ENCODE measurements at places on chromosomes 4 and X.

GRCh38 chrX:1582686-1583437, 8.5 kb upstream of the AKAP17A start:
- DNase-seq = peak; percentile 26

GRCh38 chr4:8188743-8189550, 10.1 kb upstream of the SH3TC1 start:
- DNase-seq = no peak

- no peak for DNase-seq
These were observed 1.4 kb upstream of the ARHGAP6 start for GRCh38 chrX:11666952-11667685.

DNA sequence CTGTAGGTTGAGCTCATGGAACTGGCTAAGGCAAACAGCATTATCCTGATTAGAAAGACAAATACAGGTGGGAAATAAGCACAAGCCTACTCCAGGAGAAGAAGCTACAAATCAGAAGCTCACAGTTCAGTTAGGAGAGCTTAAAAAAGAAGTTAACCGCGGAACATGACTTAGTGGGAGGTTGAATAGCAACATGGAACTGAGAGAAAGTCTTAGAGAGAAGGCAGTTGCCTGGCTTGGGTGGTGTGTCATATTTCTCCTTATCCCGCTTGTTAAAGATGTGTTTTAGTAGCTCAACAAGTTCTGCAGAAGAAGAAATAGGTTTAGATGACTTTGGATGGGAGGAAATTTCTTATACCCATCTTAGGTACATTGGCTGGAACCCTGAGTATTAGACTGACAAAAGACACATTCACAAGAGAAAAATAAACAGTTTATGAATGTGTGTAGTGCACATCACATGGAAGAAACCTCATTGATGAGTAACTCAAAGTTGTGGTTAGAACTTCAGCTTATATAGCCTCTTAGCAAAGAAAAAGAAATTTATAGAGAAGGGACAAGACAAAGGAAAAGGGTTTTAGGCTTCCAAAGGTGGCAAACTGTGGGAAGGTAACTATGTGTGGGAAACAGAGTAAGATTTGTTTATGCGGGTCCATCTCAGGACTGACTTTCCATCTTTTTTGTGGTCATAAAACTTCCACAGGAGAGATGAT, 37.4 kb upstream of the RXFP1 start:
- peak; percentile 22 for DNase-seq

DNA sequence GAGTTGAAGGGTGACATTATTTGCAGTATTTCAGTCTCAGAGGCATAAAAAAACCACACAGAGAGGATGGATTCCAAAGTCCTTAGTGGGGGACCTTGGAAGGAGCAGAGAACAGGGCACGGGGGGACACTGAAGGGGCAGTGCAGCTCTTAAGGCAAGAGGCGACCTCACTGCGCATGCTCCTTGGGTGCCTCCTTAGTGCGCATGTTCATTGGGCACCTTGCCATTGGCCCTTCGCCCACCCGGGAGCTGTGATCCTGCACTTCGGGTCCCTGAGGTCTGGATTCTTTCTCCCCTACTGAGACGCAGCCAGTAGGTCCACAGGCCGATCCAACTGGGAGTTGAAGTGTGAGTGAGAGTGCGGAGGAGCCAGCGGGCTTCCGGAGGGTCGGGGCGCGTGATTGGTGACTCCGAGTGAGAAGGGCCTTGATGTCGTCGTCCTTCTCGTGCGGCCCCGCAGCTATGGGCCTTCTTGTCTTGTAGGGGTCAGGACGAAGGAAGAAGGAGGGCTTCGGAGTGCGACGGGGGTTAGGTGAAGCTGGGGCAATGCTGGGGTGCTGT, at the start of gene XAGE5:
TSS of gene XAGE5 (plus strand) at position 223 of the 561 bp plus-strand sequence. CDS start 1,280 bp downstream, outside the sequence.
- DNase-seq = no peak

DNA sequence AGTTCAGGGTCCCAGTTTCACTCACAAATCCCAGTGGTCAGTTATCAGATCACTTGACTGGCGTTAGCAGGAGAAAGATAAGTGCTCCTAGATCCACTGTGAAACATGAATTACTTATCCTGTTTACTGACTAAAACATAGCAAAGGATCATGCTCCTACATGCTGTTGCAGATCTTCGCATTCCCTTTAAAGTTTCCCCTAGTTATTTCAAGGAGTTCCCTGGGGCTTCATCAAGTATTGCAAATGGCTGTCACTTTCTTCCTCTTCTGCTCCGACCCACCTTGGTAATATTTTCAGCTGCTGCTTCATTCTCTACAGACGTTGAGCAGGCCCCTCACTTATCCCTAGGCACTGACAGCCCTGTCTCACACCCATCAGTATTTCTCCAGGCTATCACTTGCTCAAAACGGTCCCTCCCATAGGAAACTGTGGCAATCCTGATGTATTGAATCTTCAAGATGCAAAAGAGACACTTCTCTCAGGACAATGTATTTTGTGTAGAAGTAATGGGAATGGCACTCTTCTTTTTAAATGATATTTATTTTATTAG, 466.0 kb downstream of the INPP4B start:
- no peak for DNase-seq

DNA sequence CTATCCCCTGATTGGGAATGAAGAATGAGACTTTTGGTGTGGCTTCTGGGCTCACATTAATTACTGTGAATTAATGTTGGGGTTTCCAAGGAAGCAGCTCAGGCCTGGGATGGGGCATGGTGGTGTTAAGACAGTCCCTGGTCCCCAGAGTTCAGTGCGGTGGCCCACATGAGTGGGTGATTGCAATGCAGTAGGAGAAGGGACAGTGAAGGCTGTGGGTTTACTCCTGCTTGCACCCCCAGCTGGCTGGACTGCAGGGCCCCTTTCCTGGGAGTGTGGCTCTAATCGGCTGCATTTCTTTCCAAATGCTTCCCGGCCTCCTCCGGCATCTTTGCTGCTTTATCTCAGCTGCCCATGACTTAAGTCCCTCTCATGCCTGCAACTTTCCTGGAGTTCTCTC, 28.2 kb upstream of the GPR78 start:
- DNase-seq = no peak

- DNase-seq = no peak
These were observed 29.8 kb downstream of the IQCM start for GRCh38 chr4:149785696-149786431.

DNA sequence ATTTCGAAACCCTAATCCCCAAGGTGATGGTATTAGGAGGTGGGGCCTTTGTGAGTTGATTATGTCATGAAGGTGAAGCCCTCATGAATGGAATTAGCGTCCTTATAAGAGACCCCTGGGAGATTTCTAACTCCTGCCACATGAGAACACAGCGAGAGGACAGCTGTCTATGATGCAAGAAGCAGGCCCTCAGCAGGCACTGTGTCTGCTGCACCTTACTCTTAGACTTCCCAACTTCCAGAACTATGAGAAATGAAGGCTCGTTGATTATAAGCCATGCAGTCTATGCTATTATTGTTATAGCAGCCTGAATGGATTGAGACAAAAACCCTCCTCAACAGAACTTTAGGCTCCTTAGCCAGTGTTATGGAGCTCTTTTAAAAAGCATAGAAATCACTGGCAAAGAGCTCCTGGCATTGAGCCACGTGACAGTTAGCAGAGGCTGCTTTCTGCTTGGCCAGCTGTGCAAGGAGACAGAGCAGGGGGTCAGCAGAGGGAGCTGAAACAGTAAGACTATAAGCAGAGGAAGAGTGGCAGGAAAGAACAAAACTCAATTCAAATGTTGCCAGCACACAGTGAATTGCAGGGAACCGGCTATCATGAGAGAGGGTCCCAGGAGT, 219.2 kb upstream of the FAT1 start:
- peak; percentile 43 for DNase-seq

DNA sequence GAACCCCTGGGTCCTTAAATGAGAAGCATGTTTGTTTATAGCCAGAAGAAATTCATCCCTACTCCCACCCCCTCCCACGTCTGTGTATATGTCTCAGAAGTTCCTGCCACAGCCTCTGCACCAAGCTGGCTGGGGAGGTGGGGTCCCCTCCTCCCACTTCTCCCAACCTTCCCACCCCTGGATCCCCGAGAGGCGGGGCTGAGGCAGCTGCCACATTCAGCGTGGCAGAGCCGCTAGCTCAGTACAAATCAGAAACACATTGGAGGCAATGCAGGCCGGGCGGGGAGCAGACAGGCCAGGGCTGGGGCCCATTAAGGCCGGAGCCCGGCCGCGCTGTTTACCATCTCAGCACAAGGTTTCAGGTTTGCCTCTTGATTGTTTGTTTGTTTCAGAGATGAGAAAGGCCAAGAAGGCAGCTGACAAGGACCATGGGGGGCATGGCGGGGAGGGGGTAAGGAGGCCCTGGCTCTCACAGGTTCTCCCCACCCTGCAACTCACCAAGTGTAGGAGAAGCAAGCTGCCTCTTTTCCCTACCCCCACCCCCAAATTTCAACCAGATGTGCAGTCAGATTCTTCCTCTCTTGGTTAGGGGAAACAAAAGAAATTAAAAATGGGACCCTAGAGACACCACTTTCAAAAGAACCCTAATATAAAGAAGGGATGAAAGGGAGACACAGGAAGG, 22.3 kb downstream of the PJA1 start:
- DNase-seq = no peak

GRCh38 chrX:74779175-74779574, 146.1 kb downstream of the NEXMIF start:
- DNase-seq = no peak

- DNase-seq = no peak
These were observed 36.8 kb downstream of the RAP1GDS1 start for GRCh38 chr4:98298022-98298421.

GRCh38 chrX:103722505-103722904, 11.8 kb downstream of the TMEM31 start:
- DNase-seq = peak; percentile 54

- peak; percentile 14 for DNase-seq
These were observed 18.4 kb upstream of the ACE2 start for GRCh38 chrX:15619053-15619755.

DNA sequence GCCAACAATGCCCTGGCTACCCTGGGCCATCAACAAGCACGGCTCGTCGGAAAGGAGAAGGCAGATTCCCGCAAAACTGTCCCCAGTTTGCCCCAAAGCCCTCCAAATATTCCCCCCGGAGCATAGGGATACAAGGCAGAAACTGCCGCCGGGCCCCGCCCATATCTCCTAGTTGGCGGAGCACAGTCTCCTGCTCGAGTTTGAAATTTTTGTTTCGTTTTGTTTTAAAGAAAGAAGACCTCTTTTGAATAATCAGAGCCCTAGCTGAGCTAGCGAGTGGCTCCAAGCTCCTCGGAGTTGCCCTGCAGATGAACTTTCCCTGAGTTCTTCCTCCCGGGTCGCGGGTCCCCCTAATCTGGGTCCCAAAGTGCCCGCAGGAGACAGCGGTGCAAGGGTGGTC, 138.1 kb upstream of the ZIC3 start:
- no peak for DNase-seq

DNA sequence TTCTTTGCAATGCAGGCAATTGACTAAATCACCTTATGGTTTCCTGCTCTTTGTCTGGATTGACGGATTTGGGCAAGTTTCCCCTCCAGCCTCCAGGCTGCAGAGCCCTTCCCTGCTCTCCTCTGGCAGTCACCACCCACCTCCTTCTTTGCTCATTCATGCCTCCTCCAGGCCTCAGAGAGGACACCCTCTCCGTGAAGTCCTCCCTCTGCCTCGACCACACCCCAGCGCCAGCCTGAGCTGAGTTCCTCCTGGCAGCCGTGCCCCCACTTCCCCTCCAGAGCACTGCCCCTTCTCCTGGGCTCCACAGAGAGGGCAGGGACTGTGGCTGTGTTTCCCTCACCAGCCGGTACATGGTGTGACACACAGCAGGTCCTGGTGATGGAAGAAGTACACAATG, 53.7 kb downstream of the DCTD start:
- no peak for DNase-seq

DNA sequence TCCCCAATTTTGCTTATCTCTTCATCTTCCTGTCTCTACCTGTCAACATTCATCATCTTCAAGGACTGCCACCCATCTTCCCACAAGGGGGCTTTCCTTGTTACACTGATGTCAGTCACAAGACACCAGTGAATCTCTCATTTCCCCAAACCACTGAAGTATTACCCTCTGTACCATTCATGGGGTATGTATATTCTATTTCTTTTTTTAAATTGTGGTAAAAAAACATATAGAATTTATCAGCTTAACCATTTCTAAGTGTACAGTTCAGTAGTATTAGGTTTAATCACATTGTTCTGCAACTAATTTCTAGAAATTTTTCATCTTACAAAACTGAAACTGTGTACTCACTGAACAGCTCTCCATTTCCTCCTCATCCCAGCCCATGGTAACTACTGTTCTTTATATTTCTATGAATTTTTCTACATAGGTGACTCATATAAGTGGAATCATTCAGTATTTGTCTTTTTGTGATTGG, 98.6 kb downstream of the LARP7 start:
- DNase-seq = peak; percentile 7

GRCh38 chrX:135477576-135477975, 42.9 kb upstream of the INTS6L start:
- peak; percentile 66 for DNase-seq

GRCh38 chr4:34108391-34108790, 2135.9 kb downstream of the ARAP2 start:
- DNase-seq = peak; percentile 68

GRCh38 chr4:181968371-181968770, 274.8 kb upstream of the TENM3 start:
- peak; percentile 76 for DNase-seq

DNA sequence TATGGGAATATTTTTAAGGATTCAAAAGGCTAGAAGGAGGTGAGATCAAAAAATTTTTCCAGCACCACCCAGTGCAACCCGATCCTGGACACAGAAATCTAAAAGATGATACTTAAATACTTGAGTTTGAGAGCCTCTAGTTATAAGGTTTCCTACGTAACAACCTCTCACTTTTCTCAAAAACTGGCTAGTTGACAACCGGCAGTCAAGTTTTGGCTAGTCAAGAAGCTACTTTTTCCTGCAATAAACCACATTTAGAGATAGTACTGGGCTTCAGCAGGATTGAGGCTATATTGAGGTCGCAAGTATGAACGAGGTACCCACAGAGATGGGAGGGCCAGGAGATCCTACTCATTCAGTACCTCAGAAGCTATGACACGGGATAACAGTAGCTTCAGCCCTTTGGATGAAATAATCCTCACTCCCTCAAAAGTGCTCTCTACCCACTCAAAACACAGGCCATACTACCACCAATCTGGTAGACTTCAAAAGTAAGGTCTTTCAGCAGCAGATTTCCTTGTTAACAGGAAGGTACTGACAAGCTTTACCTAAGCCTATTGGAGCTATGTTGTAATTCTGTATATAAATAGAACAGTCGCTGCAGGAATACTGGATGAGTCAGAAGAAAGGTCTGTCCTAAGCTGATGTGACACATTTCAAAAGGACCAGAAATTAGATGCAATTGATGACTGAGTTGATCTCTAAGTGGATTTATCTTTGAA, 1.5 kb upstream of the TSPAN5 start:
- peak; percentile 58 for DNase-seq

GRCh38 chr4:184959786-184960185, 58.5 kb upstream of the HELT start:
- DNase-seq = peak; percentile 20

DNA sequence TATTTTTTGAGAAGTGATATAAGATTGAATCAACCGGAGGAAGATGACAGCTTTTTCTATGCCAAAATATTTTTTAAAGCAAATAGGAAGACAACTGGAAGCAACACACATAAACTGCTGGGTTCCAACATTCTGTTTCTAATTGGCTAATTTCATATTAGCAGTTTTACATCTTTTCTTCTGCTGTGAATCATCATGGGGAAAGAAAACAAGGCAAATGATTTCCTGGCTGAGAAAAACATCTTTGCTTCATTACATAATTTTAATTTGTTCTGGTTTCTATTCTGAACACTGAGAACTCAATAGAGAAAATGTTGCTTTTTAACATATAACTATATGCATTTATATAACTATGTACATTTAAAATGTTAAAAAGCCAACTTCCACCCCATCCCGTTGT, 2518.5 kb downstream of the ARAP2 start:
- no peak for DNase-seq

Measured in iris pigment epithelial cell (primary cell).